ENCODE measurements at places on chromosomes 2 and 18.

DNA sequence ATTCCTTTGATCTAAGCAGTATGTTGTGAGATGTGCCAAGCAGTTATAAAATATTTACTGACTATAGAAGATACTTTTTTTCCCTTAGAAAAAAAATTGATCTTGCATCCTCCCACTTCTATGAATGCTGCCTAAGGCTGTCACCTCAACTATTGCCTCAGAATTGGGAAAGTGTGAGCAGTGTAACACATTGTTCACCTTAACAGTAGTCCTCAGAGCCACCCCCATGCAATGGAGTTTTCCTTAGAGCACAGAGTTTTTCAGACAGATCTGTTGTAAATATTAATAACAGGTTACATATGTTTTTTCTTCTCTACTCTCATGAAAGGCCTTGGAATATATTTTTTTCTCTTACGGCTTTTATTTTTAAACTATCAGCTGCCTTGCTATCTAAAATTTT, 607.3 kb downstream of the STK39 start:
- DNase-seq, result no peak

DNA sequence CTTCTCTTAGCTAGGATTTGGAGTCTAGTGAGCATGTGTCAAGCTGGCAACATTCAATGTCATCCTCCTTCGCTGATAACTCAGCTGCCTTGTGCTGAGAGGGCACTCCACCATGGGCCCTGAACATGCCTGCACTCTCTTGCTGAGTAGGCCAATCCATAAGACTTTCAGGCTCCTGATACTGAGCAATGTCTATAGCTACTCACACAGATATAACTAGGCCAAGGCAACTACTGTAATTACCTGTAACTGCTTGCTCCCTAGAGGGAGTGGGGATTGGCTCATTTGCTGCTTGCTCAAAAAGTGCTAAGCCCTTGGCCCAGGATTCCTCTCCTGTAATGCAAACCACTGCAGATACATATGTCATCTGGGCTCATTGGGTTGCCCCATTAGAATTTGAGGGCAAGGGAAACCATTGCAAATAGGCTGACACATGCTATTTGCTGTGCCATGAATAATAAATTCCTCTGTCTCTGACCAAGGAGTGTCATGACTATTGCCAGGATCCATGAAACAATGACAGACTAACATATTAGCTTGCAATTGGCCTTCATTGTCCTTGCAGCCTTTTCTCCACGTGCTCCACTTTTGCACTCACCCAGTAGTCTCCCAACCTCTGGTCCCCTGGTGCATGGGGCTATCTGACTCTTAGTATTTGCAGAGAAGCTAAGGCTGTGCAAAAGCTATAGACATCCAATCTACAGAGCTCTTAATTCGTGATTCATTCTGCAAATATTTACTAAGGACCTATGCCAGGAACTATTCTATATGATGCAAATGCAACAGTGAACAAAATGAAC, 36.9 kb upstream of the BMPR2 start:
- no peak for DNase-seq

- peak; percentile 12 for DNase-seq
Measured at GRCh38 chr2:100799686-100800085, 20.3 kb upstream of the NPAS2 start.

- peak; percentile 22 for DNase-seq
Measured at GRCh38 chr2:51000849-51001617, 30.9 kb downstream of the NRXN1 start.

- DNase-seq, result no peak
Measured at GRCh38 chr2:216366777-216367471, 5.4 kb downstream of the MARCHF4 start.

DNA sequence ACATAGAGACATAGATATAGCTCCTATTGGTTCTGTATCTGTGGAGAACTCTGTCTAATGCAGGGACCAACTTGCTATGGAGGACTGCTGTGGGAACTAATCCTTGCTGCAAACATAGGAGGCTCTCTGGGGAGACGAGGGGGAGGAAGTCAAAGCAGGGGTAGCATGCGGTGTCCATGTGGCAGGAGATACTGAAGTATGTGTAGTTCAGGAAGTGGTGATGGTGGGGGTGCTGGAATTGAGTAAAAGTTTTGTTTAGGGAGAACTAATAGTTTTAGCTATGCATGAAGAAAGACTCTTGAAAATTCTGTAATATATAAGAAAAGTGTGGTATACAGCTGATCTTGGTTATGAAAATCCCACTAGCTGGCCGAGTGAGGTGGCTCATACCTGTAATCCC, 62.0 kb downstream of the ANKRD44 start:
- DNase-seq, result no peak

GRCh38 chr2:199716807-199717586, 134.0 kb downstream of the FTCDNL1 start:
- peak; percentile 4 for DNase-seq

GRCh38 chr2:10221443-10221842, 81.3 kb upstream of the HPCAL1 start:
- DNase-seq, result peak; percentile 37

GRCh38 chr2:184598316-184599053, at the start of gene ZNF804A:
TSS of gene ZNF804A (plus strand) at chr2:184598529. CDS start at chr2:184598960, 431 bp downstream.
- DNase-seq, result peak; percentile 74

DNA sequence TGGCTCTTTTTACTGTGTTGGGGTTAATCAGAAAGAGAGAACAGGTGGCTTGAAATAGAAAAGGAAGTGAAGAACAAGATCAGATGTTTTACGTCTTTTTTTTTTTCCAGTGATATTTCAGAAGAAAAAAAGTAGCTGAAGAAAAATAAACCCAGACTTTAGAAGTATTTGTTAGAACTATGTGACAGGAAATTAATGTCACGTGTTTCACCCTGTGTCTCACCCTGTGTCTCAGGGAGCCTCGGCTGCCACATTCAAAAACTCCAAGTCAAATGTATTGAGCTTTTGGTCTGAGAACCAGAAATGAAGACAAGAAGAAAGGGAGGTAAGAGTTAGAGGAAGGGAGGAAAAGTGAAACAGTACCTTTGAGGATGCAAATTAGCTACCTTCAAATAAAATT, 38.0 kb downstream of the AKAIN1 start:
- no peak for DNase-seq

DNA sequence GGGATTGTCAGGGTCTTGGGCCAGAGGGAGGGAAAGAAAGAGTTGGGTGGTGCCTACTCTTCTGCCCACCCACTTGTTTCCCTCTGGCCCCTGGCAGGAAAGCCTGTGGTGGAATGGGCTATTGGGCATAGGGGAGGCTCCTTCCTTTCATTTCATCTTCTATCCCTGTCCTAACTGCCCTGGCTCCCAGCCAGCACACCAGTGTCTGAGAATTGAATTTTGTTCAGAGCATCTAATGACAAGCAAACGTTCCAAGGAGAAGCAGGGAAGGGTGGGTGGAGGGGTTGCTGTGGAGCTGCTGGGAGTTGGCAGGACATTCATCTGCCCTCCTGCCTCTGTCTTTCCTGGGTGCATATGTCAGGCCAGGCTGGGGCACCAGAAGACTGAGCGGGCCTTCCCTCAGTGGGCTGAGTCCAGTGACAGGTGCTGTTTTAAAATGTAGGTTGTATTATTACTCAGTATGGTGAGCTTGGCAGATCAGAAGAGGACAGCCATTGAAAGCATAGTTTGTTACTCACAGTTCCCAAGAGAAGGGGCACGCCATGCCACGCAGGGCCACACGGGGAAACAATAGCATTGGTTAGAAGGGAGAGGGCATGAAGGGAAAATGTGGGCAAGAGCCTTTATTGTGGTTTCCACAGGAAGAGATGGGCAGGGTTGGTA, 171.9 kb downstream of the ACOXL start:
- DNase-seq, result peak; percentile 33

DNA sequence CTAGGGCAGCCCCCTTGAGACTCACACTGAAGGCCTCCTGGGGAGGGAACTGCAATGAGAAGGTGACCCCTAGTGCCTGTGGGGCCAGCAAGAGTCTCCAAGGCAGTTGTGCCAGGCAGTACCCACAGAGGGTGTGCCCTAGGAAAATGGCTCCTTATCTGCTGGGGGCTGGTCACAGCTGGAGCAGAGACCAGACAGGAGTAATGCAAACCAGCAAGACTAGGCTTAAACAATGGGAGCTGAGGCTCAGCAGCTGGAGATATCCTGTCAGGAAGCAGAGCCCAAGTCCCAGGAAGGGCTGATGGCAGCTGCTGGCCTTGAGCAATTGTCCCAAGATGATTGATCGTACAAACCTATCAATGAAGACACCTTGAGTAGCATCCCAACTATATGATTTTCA, 26.8 kb upstream of the E2F6 start:
- DNase-seq, result no peak

DNA sequence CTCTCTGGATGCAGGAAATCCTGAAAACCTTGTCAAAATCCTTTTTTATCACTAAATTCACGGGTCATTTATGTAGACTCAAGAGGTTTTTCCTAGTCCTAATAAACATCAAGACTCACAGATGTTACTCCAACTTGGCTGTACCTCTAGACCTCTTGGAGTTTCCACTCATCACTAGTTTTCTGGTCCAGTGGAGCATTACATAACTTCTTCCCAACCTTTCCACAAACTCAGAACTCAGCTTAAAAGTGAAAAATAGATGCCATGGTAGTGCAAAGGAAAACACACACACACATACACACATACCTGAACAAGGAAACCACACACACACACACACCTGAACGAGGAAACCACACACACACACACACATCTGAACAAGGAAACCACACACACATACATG, 807.2 kb downstream of the LRP1B start:
- DNase-seq, result no peak

DNA sequence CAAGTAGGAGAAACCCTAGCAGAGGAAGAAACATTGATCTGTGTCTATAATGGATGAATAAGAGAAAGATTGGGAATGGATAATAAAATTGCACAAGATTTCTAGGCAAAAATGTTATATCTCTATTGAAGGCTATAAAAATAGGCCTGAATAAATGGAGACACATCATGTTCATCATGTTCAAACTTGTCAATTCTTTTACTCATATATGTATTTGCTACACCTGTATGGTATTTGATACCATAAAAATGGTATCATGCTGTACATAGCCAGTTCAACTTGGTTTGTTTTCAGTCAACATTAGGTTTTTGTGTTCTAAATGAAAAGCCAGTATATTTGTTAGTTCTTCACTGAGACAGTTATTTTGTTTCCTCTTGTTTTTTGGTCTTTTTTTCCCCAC, 132.2 kb upstream of the RNF152 start:
- DNase-seq, result no peak

DNA sequence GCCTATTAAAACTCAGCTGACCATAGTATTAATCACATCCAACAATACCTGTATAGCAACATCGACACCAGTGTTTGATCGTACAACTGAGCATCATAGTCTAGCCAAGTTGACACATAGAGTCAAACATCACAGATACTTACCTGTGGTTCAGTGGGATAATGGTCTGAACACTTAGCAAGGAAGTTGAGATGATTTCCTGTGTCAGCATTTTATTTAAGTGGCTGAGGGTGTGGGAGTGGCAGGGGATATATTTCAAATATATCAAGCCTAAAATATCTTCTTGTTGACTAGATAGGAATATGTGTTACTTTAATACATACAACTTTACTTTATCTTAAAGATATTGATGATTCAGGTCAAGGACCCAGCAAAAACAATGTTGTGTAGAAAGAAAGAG, 1038.6 kb downstream of the TSN start:
- no peak for DNase-seq
